GM12864 (cell line): ENCODE measurements at places on chromosomes 1 and 21.
A peak's percentile ranks its signal among the peaks of the same experiment; 100 is the strongest.

DNA sequence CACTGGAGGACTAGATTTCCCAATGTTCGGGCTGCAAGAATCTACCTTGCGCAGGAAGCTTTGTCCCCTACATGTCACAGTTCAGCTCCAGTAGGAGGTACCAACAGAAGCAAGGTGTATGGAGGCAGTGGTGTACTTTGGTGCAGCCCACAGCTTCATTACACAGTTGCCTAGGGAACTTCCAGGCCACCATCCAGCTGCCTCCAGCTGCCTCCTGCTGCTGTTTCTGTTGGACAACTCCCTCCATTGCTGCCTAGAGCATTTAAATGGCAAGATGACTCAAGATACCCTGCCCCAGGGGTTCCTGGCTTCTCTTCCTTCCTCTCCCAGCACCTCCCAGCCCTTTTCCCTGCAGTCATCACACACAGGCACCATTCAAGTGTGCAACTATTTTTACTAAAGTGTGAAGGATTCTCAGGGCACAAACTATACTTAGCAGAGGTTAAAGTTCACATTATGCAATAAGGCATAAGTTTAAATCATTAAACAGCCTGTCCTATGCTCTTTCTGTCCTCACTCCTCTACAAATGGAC, 39.0 kb upstream of the ATP1A1 start:
- no peak for DNase-seq

DNA sequence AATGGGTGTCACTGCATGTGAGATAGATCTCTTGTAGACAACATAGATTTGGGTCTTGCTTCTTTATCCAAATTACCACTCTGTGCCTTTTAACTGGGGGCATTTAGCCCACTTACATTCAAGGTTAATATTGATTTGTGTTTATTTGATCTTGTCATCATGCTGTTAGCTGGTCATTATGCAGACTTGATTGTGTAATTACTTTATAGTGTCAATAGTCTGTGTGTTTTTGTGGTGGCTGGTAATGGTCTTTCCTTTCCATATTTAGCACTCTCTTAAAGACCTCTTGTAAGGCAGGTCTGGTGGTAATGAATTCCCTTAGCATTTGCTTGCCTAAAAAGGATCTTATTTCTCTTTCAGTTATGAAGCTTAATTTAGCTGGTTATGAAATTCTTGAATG, 29.6 kb downstream of the ZNF691 start:
- no peak for DNase-seq

GRCh38 chr1:18881642-18882431, 20.5 kb downstream of the ALDH4A1 start:
- DNase-seq = no peak

- DNase-seq = no peak
Observed at GRCh38 chr1:90486996-90487395, 230.1 kb downstream of the BARHL2 start.

DNA sequence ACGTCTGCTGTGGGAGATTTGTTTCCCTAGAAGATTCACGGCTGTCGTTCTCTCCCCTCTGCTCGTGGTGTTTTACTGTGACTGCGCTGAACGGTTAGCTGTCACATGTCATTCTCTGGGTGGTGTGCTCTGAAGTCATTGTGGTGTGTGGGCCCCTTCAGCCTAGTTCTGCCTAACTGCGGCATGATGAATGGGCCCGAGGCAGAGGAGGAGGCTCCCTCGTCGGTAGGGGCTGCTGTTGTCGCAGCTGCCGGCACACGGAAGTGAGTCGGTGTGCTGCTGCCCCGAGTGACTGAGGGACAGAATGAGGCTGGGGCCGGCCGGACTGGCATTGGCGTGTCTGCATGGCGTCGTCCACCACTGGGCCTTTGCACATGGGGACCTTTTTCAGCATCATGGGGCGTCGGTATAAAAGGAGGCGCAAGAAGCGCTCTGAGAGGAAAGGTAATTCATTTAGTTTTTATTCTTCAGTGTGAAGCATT, 77.9 kb downstream of the ADARB1 start:
- peak; percentile 10 for DNase-seq

- no peak for DNase-seq
Observed at GRCh38 chr1:204254031-204254661, 40.4 kb upstream of the GOLT1A start.

- DNase-seq = no peak
Observed at GRCh38 chr1:112172294-112172882, 182.9 kb upstream of the KCND3 start.

DNA sequence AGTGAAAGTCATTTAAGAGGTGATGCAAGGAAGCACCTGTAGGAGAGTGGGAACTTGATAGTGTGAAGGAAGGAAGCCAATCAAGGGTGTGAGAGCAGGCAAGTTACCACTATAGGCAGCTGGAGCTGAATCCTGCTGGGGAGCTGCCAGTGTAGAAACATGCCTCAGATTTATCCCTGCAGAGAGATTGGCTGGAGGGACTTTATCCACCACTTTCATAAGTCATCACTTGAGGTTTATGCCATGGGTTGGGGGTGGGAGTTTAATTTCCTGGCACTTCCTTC, 443.6 kb downstream of the PLPP3 start:
- DNase-seq = no peak

- no peak for DNase-seq
Observed at GRCh38 chr1:209626346-209627026, 25.7 kb downstream of the LAMB3 start.

- DNase-seq = no peak
Observed at GRCh38 chr1:56457756-56458375, 121.5 kb downstream of the PLPP3 start.

DNA sequence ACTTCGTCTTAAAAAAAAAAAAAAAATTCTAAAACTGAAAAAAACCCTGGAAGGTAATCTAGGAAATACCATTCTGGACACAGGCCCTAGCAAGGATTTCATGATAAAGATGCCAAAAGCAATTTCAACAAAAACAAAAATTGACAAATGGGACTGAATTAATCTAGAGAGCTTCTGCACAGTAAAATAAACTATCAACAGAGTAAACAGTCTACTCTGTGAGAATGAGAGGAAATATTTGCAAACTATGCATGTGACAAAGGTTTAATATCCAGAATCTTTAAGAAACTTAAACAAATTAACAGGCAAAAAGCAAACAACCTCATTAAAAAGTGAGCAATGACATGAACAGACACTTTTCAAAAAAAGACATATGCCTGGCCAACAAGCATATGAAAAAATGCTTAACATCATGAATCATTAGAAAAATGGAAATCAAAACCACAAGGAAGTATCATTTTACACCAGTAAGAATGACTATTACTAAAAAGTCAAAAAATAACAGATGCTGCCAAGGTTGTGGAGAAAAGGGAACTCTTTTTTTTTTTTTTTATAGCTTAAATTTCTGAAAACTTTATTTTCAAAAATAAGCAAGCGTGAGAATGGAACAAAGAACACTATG, 29.4 kb upstream of the RNPC3 start:
- DNase-seq = no peak

GRCh38 chr21:45590246-45590725, 48.0 kb upstream of the SLC19A1 start:
- DNase-seq = no peak

DNA sequence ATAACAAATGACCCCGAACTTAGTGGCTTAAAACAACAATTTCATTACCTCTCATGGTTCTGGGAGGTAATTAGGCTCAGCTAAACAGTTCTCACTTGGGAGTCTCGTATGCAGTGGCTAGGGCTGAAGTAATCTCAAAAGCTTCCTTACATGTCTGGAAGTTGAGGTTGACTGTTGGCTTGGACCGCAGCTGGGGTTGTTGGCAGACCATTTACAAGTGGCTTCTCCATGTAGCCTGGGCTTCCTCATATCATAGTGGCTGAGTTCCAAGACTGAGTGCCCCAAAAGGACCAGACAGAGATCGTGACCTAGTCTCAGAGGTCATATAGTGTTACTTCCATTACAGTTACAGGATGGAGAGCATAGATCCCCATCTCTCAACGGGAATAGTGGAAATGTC, 2.4 kb upstream of the POGZ start:
- no peak for DNase-seq

DNA sequence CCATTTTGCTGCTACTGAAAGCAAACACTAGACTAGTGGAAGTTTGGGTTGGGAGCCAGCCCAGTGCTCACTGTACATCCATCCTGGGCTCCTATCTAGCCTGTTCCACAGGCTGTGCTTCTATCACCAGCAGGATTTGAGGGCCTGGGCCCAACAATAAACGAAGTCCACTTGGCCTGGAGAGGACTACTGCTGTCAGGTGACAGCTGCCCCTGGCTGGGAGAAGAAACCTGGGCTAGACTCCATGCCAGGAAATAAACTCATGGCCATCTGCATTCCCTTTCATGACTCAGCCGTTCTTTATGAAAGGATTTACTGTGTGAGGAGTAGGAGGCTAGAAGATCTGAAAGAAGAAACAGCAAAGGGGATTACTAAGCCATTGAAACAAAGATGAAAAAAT, 35.5 kb downstream of the COLGALT2 start:
- DNase-seq = no peak

GRCh38 chr21:37891972-37892371, 24.3 kb downstream of the KCNJ6 start:
- no peak for DNase-seq

GRCh38 chr1:25682059-25682601, 65.5 kb downstream of the MAN1C1 start:
- no peak for DNase-seq

DNA sequence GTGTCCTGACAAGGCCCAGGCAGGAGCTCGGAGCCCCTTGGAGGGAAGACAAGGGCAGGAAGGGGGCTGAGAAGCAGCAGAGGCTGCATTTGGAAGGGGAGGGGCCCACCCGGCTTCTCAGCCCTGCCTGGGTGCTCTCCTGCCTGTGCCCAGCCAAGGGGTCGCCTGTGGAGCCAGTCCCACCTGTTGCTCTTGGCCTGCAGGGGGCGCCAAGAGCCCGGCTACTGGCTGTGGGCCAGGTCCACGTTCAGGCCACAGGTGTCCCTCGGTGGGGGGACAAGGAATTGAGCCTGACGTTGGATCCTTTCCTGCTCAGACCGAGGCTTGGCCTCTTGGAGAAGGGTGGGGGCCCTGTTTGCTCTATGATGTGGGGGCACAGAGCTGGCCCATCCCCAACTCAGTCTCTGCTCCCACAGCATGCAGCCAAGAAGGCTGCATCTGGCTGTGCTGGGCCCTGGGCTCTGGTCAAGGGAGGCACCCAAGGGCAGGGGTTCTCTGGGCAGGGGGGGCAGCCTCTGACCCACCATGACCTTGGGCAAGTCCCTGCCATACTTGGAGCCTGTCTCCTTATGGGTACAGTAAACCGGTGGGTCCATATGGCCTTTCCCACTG, 10.9 kb downstream of the WNT4 start:
- no peak for DNase-seq

GRCh38 chr1:16367968-16368890, 1.2 kb downstream of the SZRD1 start:
- DNase-seq = no peak

- no peak for DNase-seq
Observed at GRCh38 chr1:63524201-63524600, 876 bp downstream of the EFCAB7 start.

GRCh38 chr1:235625340-235625739, 24.2 kb downstream of the GNG4 start:
- no peak for DNase-seq

DNA sequence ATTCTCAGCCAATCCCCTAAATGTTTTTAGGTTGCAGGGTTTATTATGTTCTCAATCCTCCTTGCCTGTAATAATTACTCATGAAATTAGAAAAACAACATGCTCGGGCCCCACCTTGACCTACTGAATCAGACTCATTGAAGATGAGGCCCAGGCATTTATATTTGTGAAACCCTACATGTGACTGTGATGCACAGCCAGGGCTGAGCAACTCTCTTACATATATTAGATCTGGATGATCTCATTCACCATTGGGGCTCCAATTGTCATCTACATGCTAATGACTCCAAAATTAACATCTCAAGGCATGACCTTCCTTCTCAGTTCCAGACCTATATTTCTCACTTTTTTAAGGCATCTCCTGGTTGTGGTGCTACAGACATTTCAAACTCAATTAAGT, 103.3 kb downstream of the WDR3 start:
- DNase-seq = no peak

GRCh38 chr1:79497193-79497773, 490.8 kb upstream of the ADGRL4 start:
- DNase-seq = no peak

GRCh38 chr1:24155011-24155782, 12.3 kb upstream of the IL22RA1 start:
- peak; percentile 45 for DNase-seq

DNA sequence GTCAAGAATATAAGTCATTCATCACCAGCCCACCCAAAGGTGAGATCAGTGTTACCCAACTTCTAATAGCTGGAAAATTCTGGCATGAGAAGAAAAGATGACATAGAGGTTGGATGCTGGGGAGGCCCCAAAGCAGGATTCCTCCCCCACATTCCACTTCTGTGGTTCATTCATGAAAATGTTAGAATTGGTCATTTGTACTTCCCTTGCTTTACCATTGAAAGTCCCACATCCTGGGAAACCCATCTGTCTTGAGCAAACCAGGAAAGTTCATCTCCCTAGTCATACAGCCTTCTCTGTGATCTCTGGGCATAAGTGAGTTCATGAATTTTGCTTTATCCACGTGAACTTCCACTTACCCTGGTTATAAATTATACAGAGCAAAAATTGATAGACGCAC, 66.8 kb downstream of the SERINC2 start:
- no peak for DNase-seq

- no peak for DNase-seq
Observed at GRCh38 chr1:73463873-73464272, 734.1 kb downstream of the LRRIQ3 start.

DNA sequence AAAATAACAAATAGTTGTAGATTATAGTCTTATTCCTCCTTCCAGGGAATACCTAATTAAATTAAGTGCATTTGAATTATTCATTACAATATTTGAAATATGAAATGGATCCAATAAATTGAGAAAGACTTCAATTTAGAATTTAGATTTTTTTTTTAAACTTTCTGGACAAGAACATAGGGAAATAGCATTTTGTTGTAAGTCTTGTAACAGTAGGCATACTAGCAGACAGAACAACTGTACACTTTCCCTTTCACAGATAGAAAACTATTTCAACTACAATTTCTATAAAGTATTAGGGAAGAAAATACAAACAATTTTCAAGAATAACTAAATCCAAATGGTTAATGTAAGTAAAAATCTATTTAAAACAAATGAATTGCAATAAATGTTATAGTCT, 577.5 kb downstream of the USP25 start:
- no peak for DNase-seq
